ENCODE measurements at places on chromosomes 3 and 15.

DNA sequence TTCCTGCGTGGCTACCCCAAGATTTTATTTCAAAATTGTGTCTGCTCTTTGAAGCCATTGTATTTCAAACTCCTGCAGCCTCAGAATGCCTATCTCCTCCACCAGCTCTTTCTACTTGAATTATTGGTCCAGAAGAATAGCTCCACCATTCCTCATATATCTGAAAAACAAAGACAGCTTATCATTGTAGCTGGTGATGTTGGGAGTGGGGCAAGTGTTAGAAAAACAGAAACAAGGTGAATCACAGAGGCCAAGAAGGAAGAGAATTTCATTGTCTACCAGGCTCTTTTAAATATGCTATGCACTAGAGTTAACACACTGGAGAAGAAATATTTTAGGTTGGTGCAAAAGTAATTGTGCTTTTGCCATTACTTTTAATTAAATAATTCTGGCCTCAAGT lies 307.9 kb upstream of the ROPN1 start:
- no peak for DNase-seq

DNA sequence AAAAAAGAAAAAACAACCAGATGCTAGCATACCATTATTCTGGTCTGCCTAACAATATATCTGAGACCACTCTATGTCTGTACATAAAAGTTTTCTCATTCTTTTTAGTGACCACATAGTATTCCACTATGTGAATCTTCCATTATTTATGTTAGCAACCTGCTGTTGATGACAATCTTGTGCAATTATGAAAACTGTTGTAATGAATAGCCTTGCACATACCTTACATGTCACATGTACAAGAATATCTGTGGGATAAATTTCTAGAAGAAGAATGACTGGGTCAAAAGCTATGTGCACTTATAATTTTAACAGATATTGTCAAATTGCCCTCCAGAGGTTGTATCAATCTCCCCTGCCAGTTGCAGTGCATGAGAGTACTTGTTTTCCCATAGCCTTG lies 62.5 kb downstream of the ARHGAP31 start:
- DNase-seq: no peak

DNA sequence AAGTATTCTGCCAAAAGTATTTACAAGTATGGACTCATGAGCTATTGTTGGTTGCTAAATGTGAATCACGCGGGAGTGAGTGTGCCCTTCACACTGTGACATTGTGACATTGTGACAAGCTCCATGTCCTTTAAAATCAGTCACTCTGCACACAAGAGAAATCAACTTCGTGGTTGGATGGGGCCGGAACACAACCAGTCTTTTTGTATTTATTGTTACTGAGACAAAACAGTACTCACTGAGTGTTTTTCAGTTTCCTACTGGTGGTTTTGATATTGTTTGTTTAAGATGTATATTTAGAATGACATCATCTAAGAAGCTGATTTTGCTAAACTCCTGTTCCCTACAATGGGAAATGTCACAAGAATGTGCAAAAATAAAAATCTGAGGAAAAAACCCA lies 30.3 kb downstream of the SYNM start:
- DNase-seq: no peak

DNA sequence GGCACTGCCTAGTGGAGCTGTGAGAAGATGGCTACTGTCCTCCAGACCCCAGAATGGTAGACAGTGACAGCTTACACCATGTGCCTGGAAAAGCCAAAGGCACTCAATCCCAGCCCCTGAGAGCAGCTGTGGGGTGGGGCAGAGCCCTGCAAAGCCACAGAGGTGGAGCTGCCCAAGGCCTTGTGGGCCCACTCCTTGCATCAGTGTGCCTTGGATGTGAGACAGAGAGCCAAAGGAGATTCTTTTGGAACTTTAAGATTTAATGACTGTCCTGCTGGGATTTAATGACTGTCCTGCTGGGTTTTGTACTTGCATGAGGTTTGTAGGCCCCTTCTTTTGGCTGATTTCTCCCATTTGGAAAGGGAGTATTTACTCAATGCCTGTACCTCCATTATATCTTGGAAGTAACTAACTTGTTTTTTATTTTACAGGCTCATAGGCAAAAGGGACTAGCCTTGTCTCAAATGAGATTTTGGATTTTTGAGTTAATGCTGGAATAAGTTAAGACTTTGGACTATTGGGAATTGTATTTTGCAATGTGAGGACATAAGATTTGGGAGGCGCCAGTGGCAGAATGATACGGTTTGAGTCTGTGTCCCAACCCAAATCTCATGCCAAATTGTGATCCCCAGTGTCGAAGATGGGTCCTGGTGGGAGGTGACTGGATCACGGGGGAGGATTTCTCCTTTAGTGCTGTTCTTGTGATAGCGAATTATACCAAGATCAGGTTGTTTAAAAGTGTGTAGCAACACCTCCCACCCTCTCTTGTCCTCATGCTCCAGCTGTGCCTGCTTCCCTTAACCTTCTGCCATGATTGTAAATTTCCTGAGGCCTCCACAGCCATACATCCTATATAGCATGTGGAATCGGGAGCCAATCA lies 80.4 kb downstream of the MYO5A start:
- DNase-seq: no peak

- DNase-seq: no peak
Measured at GRCh38 chr3:153706706-153707105, 414.5 kb upstream of the ARHGEF26 start.

DNA sequence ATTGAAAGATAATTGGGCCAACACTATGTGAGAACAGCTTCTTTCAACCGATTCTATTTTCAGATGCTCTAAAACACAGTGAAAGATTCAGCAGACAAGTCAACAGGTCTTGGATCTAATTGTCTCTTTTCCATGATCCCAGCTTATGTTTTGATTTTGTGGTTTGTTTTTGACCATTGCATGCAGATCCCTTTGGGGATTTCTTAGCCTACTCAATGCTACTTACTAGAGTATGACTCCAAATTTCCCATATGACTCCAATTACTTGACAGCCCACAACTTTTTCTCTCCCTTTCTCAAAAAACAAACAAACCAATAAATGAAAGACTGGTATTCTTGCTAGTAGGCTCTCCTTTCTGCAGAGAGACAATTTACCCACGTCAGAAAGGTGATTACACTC lies 67.1 kb downstream of the KCNH8 start:
- DNase-seq: no peak

DNA sequence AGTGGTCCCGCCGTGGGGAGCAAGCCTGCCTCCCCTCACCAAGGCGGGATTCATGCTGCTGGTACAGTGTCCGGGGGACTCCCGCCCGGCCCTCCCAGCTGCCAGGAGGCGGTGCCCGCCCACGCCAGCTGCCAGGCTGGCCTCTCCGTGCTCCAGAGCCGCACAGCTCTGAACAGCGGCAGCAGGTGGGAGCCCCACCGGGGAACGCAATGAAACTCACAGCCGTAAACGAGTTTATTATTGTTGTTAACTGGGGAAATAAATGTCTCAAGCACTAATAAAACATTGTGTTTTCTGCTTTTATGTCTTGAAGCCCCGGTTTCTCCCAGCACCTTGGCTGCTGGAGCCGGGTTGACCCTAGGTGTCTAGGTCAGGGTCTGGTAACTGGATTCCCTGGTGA lies 317.7 kb upstream of the TLE3 start:
- no peak for DNase-seq

DNA sequence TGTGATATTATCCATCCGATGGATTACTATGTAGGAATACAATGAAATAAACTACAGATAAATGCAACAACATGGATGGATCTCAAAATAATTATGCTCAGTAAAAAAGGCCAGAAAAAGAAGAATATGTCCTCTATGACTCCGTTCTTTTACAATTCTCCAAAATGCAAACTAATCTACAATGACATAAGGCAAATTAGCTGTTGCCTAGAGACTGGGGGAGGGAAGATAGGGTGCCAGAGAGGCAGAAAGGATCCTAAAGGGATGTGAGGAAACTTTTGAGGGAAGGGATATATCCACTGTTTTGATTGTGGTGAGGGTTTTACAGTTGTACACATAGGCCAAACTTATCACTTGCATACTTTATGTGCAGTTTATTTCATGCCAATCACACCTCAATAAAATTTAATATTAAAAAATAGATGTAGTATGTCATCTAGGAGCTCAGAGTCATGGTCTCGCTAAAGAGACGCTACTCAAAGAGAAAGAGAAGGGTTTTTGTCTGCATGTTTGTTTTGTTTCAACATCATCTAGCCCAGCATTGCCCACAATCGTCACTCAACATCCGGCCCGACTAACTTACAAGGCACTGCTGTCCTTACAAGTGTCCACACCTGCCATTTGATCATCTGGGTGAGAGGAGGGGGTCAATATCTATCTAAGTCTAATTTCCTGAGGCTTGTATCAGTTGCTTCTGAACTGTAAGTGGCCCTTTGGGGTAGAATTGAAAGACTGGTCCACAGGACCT lies 29.5 kb downstream of the HES1 start:
- DNase-seq: no peak

DNA sequence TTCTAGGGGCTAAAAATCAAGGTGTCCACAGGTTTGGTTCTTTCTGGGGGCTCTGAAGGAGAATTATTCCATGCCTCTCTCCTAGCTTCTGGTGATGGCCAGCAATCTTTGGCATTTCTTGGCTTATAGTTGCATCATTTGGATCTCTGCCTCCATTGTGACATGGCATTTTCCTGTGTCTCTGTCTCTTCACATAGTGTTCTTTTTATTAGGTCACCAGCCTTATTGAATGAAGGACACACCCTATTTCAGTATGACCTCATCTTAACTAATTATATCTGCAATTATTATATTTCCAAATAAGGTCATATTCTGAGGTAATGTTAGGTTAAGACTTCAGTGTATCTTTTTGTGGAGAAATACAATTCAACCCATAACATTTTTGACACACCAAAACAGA lies 3.2 kb upstream of the GBE1 start:
- peak; percentile 52 for DNase-seq
